ENCODE measurements at places on chromosomes 3 and 15.
A peak's percentile ranks its signal among the peaks of the same experiment; 100 is the strongest.

- DNase-seq: no peak
Measured at GRCh38 chr15:41832875-41833274, 5.0 kb downstream of the JMJD7 start.

- DNase-seq: no peak
Measured at GRCh38 chr3:66037986-66038369, 740 bp downstream of the MAGI1 start.

- DNase-seq: no peak
Measured at GRCh38 chr15:67784090-67784781, 41.1 kb upstream of the SKOR1 start.

DNA sequence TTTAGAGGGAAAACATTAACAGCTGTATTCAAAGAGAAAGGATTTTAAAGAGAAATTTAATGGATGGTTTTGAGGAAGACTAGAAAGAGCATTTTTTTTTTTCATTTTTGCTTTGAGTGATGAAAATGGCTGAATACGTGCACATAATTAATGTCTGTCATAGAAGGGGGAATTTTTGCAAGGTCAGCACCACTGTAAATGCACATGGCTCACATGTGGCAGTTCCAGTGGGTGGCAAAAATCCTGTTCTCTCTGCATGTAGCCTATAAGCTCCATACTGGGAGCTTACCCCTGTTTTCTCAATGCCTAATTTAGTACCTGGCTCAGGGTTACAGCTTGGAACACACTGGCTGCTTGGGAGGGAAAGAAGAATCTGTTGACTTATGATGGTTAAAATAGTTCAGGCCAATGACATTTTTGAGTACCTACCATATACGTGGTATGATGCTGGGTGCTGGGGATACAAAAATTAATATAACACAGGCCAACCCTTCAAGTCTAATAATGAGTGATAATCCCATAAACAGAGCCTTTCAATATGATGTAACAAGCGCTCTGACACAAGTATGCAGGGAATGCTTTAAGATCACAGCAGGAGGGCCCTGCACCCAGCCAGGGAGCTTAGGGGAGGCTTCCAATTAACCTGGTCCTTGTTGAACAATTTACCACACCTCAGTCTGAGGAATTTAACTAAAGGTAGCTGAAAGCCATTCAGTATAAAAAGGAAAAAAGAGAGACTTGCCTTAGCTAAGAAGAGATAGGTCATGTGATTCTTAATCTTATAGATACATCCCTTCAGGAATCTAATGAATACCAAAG lies 33.0 kb downstream of the HSPBAP1 start:
- DNase-seq: no peak

DNA sequence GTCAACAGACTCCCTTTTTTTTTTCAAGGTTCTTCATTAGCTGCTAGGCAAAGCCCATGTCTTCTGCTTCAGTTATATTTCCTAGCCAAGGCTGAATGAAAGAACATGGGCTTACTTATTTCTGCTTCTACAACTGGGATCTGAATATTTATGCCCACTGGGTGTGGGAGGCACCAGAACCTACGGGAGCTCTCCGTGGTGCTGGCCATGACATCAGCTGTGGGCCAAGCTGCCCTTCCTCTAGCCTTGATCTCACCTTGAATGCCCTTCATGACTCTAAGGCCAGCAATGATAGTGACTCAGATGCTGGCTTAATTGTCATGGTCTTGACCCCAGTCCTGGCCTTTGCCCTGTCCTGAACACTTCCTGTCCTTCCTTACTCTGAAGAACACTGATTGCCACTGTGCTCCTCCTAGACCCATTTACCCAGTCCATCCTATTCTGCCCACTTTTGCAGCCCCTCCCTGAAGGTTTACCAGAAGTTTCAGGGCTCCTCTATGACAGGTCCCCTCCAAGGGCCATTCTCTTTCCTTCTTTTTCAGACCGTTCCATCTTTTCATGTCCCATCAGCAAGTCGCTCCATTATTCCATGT lies 32.8 kb upstream of the PRR20G start:
- DNase-seq: no peak

DNA sequence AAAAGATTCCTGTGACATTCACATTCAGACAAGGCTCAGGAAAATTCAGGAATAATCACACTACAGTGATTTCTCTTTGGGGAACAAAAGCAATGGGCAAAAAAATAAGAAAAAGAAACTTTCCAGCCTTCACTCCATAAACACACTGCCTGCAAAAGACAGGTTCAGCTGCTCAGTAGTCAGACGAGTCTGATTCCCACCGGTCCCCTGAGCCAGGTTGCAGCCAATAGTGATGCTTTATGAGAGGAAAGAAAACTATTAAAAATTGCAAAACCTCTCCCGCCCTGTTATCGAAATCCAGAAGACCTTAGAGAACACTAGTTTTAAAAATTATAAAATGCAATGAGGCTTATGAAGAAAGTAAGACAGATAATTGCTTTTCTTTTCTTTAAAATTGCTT lies 8.5 kb downstream of the PLCH1 start:
- no peak for DNase-seq

- DNase-seq: no peak
Measured at GRCh38 chr3:59990915-59991314, 941.1 kb upstream of the CFAP20DC start.

DNA sequence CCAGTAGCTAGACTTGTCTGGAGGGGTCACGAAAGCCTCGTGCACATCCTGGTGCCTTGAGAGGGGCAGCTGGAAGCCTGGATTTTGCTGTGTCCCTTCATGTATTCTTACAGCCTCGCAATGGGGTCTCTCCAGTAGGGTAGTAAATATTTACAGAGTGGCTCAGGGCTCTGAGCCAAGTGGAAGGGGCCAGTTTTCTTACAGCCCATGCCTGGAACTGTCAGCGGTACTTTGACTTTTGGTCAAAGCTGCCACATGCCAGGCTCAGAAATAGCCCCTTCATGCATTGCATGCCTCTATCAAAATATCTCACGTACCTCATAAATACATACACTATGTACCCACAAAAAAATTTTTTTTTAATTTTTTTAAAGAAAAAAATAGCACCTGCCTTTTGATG lies 119.2 kb downstream of the OSBPL10 start:
- DNase-seq: no peak

- no peak for DNase-seq
Measured at GRCh38 chr3:78765671-78766485, 1001.9 kb downstream of the ROBO1 start.

DNA sequence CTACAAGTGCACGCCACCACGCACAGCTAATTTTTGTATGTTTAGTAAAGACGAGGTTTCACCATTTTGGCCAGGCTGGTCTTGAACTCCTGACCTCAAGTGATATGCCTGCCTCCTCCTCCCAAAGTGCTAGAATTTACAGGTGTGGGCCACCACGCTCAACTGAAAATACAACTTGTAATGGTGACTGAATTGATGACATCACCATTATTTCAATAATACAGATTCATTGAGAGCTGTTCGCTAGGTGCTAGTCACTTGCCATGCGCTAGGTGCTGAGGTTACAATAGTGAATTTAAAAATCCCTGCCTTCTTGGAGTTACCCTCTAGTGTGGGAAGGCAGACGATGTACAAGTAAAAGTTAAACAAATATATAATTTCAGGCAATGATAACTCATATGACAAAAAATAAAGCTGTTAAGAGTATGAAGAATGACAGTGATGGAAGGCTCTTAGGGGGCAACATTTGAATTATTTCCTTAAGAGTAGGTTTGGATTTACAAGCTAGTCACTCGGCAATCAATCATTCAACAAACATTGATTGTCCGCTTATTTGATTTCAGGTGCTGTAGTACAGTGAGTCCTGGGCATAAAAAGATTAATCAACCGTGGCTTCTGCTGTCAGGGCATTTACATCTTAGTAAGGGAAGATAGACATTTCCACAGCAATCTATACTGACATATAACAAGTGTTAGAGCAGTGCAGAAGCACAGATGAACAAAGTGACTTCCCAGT lies 9.1 kb upstream of the PPARG start:
- no peak for DNase-seq

GRCh38 chr3:49644684-49645083 lies 29.5 kb upstream of the APEH start:
- DNase-seq: no peak

DNA sequence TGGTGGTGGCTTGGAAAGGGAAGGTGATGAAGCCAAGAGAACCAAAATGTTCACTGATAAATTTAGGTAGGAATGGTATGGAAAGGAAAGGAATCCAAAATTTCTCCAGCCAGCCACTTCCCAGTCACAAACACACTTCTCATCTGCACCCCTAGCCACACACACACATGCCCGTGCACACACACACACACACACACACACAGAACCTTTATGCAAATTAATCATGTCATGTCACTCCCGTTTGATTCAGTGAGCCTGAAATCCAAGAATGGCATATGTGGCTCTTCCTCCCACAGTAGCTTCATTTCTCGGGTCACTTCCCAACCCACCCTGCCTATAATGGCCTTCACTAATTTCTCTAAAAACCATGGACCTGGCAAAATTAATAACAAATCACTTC lies 3.1 kb upstream of the HLTF start:
- DNase-seq: no peak

- no peak for DNase-seq
Measured at GRCh38 chr3:126179825-126180476, 435 bp downstream of the ALDH1L1 start.

DNA sequence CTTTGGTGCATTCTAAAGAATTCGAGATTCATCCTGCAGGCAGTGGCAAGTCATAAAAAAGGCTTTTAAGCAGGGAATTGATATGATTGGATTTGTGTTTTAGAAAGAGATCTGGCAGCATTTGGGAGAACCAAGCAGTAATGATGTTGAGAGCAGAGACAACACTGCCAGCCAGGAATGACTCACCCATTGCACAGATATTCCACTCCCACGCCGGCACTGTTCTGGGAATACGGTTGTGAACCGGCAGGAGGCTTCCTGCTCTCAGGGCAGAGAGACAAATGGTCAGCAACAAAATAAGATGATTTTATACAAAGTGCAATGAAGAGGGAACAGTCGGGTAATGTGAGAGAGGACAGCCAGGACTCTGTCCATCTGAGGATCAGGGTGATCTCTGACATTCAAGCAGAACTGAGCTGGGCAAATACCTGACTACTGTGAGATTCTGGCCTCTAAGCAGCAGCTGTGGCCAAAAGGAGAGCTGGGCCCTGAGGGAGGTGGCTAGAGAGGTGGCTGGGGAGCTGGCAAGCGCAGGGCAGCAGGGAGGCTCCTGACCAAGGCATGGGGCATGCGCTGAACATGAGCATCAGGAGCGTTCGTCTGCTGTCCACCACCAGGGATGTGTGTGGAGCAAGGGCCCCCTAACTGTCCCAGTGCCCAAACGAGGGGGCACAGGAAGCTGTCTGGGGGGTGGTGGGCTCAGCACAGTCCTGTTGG lies 56.1 kb upstream of the PLXNA1 start:
- DNase-seq: peak; percentile 39

GRCh38 chr3:140574375-140574774 lies 103.5 kb upstream of the TRIM42 start:
- no peak for DNase-seq

- DNase-seq: peak; percentile 35
Measured at GRCh38 chr3:49165771-49166751, at the start of gene CCDC71. Gene CCDC71, minus strand, starts transcription at chr3:49166331. Its CDS starts 2,123 bp downstream, at chr3:49164208.

DNA sequence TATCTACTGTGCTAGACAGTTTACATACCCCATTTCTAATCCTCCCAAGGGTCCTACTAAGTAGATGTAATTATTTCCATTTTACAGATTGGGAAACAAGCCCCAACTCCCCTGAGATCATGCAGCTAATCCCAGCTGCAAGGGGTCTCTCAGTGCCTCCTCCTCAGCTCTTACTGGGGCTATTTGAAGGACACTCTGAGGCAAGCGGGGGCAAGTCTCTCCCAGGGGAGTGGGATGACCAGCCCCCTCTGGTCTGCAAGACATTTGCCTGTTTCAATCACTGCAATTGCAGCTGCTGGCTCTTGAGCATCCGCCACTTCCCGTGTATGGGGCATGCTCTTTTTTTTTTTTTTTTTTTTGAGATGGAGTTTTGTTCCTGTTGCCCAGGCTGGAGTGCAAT lies 11.4 kb downstream of the LAMP3 start:
- DNase-seq: no peak

DNA sequence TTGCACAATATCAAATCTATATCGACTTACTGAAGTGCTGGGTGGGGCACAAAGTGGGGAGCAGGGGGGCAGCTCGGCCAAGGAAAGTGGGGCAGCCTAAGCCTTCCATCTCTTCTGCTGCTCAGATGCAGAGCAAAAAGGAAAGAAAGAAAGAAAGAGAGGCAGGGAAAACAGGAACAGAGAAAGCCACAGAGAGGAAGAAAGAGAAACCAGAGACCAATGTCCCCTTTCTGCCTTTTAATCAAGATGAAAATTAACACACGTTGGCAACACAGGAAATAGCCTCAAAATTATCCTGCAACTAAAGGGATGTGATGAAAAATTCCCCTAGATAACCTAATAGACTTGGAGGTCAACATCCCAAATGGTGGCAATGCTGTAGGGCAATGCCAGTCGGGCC lies 72.2 kb upstream of the RAD18 start:
- DNase-seq: no peak

DNA sequence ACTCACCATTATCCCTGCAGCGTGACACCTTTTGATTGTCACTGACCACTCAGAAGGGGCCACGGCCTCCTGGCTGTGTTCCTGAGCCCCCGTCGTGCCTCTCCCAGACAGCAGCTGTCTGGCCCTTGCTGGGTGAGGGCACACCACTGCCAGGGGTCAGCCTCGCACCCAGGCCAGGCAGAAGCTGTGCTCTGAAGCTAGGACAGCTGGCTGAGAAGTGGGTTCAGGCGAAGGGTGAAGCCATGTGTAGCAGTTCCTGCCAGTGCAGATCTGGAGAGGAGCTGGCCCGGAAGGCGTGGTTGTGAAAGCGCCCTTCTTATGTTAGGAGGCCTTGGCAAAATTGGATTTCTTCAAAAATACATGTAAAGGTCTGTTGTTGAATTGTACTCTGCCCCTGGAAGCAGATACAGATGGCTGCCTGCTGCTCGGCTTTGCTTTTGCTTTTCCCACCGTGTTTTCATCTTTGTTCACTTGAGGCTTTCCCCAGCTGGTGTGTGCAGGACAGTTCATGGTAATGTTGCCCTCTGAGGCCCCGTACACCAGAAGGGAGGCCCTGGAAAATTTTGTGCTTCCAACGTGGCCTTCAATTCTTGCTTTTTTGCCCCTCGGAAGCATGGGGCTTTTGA lies 49.1 kb downstream of the KLHL25 start:
- no peak for DNase-seq

DNA sequence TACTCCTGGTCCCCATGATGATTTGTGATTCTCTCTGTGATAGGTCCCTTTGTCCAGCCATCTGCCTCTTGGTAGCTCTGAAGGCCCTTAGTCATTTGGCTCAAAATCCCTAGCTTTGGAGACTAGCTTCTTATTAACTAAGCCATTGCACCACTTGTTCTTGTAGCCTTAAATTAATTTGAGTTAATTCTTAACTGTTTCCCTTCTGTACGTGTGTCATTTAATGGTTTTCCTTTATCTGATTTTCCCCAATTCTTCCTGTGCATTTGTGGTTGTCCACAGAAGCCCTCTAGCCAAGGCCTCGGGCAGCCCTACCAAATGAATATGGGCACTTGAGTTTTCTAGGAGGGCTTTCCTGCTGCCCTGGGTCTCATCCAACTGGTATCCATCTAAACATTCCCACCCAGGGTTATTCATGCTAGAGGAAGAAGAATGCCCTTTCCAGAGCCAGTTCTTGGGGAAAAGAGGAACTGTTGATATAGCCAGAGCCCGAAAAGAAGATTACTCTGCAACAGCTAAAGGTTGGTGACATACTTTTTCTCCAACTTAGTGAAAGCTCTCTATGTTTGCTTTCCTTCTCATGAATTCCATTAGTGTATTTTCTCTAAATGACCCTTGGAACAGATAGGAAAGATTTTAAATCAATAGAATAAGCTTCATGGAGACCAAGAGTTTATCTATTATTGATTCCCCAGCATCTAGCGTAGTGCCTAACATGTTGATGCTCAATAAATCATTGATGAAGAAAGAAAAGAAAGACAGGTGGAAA lies 44.2 kb upstream of the ZBTB38 start:
- no peak for DNase-seq
